Immature natural killer cell (primary cell): ENCODE measurements at places on chromosomes 6 and 20.

- DNase-seq = no peak
Measured at GRCh38 chr20:44406572-44407137, 51.2 kb downstream of the HNF4A start.

- no peak for DNase-seq
Measured at GRCh38 chr6:38509713-38510112, 130.0 kb downstream of the BTBD9 start.

- no peak for DNase-seq
Measured at GRCh38 chr20:1209447-1210387, 6.5 kb downstream of the C20orf202 start.

GRCh38 chr6:127630800-127631199 is 53.8 kb downstream of the C6orf58 start:
- no peak for DNase-seq

- DNase-seq = no peak
Measured at GRCh38 chr6:74598462-74599393, 607.1 kb downstream of the COL12A1 start.

- DNase-seq = no peak
Measured at GRCh38 chr20:63060057-63060991, 53.6 kb upstream of the BHLHE23 start.

DNA sequence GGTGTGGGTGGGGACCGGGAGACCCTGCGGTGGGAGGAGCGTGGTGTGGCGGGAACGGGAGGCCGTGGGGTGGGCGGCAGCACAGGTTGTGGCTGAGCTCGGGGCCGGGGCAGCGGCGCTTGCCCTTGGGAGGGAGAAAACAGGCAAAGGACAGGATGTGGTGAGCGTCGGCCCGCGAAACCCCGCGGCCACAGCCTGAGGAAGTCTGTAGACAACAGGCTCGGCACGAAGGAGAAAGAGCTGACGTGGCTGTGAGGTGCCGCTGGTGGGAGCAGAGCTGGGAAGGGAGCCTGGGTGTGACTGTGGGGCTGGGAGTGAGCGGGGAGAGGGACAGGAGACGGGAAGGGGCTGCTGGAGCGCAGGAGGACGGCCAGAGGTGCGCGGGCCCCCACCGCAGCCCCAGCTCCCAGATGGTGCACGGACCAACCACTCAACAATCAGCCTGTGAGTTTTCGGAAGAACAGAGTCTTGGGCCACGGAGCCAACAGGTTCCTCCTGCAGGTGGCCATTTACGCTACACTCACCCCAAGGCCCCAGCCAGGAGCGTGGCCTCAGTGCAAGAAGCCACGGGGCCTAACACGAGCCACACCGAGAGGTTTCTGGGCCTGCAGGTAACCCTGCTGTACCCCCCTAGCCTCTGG is 202.8 kb downstream of the DLL1 start:
- peak; percentile 85 for DNase-seq

DNA sequence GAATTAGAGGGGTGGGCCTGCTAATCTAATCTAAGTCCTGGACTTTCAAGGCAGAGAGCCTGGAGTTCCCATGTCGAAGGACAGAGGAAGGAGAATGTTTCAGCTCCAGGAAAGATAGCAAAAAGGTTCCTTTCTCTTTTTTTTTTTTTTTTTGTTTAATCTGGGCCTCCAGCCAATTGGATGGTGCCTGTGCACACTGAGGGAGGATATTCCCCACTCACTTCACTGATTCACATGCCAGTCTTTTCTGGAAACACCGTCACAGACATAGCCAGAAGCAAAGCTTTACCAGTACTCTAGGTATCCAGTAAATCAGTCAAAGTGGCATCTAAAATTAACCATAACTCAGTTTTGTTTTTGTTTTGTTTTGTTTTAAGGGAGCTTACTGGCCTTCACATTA is 721.1 kb downstream of the TENT5A start:
- DNase-seq = no peak

DNA sequence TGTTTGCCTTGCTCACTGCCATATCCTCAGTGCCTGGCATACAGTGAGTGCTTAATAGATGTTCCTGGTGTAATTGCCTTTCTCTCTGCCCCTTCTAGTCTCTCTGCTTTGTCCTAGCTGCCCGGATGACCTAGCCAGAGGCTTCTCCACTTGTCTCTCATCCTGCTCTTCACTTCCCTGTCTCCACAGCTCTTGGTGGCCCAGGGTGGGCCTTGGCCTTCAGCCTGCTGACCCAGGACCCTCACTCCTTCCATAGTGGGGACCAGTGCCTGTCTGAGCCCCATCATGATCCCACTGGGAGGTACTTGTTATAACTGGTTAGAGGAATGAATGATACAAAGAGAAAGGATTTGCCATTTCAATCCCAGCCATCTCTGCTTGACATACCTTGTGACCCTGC is 49.2 kb upstream of the BLCAP start:
- DNase-seq = no peak

GRCh38 chr20:6070829-6071695 is 17.2 kb upstream of the LRRN4 start:
- DNase-seq = no peak

- DNase-seq = no peak
Measured at GRCh38 chr20:2535711-2536559, 438 bp upstream of the TMC2 start.

GRCh38 chr20:31835554-31835953 is 9.8 kb downstream of the FOXS1 start:
- DNase-seq = no peak

GRCh38 chr20:60868316-60868891 is 383.7 kb upstream of the CDH4 start:
- no peak for DNase-seq

- DNase-seq = no peak
Measured at GRCh38 chr6:108591040-108591816, 30.5 kb downstream of the FOXO3 start.

- no peak for DNase-seq
Measured at GRCh38 chr20:41037179-41037578, 8.6 kb downstream of the TOP1 start.

DNA sequence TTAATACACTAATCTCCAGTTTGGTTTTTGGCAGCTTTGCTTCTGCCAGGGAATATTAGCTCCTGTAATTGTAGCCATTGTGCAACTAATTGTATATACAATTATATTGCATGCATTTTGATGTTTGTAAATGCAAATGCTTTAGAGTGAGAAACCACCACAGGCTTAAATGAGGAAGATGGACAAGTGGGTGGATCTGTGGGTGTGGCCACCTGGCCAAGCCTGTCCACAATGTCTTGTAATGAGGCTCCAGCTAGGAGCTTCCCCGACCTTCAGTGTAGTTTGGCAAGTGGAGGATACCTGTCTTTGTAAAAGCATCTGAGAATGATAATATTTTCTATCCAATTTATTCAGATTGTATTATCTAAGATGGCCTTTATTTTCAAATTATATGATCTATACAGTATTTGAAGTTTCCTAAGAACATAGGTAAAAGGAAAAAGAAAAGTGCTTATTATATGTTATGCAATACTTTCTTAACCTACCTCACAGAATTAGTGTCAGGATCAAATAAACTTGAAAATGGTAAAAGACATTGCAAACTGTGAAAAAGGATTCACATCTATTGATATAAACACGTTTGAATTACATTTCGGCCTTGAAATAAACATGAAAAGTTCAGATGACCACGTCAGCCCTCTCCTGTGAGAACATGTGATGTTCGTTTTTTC is 49.3 kb upstream of the ARID1B start:
- DNase-seq = no peak

DNA sequence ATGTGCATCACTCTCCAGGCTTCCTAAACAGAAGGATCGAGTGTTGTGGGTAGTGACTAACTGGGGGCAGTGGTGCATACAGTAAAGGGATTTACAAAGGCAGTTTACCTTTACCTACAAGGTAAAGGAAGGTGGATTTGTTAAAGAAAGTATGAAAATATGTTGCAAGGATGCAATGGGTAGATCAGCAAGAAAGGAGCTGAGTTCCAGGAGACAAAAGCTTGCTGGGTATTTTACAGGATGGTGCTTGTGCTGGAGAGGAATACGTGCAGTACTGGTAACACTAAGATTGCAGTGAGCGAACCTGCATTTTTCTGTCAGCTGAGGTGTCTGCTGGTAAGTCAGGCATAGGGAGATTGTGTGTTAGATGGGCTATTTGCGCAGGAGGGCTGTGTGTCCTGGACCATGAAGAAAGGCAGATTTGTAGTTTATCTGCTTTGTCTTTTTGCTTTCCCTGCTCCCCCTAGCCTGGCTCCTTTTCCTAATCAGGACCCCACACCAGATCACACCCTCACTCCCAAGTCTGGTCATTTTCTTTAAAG is 304.6 kb downstream of the THBS2 start:
- no peak for DNase-seq

GRCh38 chr6:24534329-24534728 is 39.6 kb downstream of the ALDH5A1 start:
- no peak for DNase-seq

DNA sequence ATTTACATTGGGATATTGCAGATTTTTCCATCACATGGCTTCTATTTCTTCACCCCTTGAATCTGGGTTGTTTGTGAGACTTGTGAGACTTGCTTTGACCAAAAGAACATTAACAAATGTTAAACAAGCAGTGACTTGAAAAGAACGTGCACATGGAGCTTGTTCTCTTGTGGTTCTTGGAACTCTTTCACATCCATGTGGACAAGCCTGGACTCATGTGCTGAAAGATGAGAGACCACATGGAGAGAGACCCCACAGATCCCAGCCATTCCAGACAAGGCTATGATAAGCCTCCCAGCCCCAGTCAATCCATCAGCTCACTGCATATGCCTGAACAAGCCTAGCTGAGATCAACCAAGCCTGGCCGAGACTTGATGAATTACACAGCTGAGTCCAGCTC is 1365.7 kb upstream of the GJE1 start:
- DNase-seq = no peak

GRCh38 chr20:7540018-7540417 is 400.2 kb downstream of the HAO1 start:
- no peak for DNase-seq

- DNase-seq = no peak
Measured at GRCh38 chr20:7113577-7114466, 346.3 kb downstream of the BMP2 start.

DNA sequence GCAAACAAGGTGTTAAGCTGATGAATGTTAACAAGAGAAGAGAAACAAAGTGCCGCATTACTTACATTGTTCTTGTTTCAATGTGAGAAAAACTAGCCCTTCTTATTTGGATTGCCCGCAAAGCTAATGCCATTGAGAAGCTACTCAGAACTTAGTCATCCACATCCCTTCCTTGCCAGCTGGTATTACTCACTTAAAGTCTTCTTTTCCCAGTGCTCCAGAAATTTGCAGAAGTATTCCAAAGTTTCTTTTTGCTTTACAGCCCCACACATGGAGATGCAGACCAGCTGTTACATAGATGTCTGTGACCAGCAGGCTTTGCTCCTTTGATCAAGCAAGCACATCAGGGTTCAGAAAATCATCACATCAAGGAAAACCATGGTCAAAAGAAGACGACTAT is 529.0 kb downstream of the TBC1D32 start:
- DNase-seq = no peak

DNA sequence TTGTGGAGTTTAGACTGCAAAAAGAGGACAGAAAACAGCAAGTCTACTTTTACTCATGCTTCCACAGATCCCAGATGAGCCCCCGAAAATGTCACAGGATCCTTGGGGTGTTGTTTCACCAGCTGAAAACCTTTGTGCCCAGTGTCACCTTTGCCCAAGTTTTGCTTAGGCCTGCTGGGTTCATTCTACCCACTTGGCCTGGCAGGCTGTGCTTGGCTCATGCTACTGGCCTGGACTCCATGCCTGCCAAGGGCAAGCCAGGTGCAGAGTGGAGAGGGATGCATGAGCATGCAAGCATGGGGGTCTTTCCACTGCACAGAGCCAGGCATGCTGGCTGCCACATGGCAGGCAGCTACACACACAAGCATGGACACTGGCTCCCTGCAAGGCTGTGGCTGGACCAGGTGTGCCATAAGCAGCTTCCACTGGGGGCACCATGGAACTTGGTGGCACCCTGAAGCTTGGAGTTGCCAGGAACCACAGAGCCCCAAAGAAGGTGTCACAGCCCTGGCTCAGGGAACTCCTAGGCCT is 1082.0 kb downstream of the KHDRBS2 start:
- DNase-seq = no peak

DNA sequence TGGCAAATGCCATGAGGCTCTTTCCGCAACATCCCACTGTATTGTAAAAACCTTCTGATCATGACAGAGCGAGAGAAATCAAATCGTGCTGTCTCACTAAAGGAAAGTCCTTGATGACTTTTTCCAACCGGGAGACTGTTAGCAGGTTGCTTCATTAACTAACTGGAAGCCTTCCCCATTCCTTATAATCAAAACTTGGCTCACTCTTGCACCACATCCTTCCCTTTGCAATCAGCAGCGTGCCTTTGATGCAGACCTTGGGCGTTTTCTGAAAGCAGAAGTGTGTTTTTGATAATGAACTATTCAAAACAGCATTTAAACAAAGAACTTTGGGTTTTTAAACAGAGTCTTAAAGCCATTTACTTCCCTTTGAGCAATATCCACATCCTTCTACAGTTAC is 96.2 kb upstream of the CNR1 start:
- no peak for DNase-seq

DNA sequence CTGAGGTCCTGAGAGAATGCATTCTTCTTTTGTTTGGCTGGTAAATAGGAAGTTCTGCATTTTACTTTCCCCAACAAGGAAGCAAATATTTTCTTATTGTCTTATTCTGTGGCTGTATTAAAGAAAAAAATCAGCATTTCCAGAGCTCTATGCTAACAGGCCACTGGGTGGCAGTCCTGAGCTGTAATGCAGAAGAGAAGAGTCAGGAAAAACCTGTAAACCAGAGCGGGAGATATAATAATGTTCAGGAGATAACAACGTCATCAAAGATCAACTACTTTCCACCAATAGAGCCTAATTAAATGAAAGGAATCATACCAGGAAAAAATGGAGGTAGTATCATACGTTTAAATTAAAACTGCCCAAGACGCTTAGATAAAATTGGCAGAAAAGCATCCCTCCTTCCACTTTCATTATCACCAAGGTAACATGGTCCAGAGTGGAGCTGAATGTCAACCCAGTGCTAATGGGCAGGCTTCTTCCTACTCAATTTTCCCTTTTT is 55.6 kb upstream of the CARMIL1 start:
- DNase-seq = peak; percentile 52

DNA sequence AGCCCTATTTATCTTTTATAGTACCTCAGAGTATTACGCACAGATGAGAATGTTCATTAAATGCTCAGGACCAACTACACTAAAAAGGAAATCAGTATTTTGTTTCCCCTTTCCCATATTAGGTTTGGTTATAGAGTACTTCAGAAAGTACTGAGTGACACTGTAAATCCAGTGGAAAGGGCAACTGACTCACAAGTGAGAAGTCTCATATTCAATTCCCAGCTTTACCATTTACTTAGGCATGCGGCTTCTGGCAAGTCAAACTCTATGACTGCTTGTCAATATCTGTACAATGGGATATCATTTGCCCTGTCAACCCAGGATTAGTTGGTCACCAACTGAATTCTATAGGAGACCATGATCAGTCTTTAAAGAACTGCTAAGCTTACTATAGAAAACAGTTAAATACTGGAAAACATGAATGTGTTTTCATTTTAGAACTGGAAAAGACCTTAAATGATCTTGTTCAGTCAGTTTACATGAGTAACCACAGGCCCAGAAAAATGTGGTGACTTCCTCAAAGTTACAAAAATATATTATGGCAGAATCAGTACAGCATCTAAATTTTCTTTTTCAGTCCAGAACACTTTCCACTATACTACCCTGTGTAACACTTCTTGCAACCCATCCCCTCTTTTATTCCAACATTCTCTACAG is 3.6 kb downstream of the MAP3K7 start:
- no peak for DNase-seq

GRCh38 chr6:132713352-132714134 is at the start of gene VNN1:
TSS of gene VNN1 (minus strand) at chr6:132714055. CDS start at chr6:132714035, 20 bp downstream.
- no peak for DNase-seq
